Stimulated activated CD4-positive, alpha-beta T cell treated with anti-CD3 and anti-CD28 coated beads, Interleukin-1b, Interleukin-23, amount 100 ng/mL, for 4 hours (primary cell): ENCODE measurements at places on chromosomes 7 and 10.

DNA sequence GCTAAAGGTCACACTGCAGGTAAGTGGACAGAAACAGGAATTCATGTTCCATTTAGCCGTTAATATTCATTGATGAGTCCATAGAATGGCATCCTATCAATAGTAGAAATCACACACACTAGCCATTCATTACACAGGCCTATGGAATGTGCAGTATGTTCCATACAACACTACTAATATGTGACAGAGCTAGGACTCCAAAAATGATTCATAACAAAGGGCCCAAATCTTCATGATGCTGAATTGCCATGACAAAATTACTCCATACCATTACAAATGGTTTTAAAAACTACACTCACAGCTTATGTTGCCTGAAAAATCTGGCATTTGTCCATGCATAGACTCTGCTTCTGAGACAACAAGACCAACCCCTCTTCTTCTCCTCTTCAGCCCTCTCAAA lies 549.1 kb downstream of the XPNPEP1 start:
- no peak for DNase-seq

DNA sequence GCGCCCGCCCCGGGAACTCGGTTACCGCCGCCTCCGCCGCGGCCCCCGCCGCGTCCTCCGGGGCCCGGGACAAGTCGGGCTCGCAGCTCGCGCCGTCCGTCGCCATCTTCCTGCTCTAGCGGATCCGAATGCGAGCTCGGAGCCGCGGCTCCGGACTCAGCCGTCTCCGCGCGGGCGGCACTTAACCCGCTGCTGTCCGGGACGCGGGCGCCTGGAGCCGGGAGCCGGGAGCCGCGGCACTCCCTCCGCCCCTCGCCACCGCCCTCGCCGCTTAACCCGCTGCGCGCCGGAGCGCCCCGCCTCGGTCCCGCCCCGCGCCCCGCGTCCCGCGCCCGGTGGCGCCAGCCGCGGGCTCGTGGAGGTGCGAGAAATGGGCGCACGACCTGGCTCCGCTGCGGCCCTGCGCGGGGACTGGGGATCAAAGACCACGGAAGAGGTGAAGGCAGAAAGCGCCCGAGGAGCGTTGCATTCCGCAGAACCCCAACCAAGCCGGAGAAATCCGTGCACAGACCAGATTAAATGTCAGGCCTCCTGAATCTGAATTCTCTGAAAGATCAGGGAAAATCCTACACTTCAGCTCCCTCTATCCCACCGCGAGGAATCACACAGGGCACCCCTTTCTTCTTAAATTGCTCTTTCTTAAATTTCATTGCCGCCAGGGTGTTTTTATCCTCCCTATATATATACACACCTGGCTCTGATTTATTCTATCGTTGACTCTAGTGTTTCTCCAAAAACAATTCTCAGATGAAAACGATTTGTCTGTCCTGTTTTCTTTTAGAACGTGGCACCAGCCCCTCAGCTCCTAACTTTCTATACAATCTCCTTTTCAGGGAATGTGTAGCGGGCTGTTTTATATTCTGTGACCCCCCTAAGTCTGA lies at the start of gene CTTNBP2:
Gene CTTNBP2 (minus strand): TSS at position 132 of the 881 bp plus-strand sequence. CDS start 26 bp downstream, at position 106.
- no peak for DNase-seq

DNA sequence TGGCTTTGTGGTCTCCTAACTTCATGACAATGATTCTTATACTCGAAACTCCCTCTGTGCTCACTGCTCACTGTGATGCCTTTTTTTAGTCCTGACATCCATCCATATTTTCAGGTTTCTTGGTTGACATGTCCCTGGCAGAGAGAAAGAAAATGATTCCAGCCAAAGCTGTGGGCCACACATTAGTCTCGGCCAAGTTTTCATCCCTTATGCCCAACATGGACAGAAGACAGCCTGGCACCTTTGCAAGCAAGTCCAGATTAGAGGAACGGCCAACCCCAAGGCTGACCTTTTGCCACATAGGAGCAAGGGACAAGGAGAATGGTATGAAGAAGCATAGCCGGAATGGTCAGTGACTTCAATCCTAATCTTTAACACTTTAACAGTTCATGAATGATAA lies 8.7 kb upstream of the OPALIN start:
- DNase-seq = no peak

DNA sequence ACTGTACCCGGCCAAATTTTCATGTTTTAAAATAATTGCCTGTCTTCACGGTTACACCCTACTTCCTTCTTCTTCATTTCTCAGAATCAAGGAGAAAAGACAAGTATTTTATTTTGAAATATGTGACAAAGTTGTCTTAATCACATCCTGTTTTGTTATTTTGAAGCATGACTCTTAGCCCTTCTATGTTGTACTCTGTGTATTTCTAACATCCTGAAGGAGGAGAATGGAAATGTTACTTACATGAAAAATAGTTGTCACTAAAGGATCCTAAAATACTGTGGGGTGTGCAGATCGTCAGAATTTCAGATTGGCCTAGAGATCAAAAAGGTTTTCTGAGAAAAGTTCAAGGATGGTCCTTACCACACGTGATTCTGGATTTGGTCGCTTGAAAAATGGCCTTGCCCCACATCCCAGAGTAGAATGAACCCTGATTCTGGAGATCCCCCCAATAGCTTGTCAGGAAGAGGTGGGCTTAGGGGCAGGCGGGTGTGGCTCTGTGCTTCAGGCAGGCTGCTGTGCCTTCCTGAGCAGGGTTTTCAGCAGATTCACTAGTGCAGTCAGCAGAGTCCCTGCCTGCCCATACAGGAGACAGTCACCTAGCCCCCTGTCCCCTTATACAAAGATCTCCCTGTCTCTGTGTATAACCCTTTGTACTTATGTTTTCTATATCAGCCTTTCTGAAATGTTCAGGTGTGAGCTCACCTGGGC lies 8.6 kb downstream of the UPP1 start:
- DNase-seq = no peak

DNA sequence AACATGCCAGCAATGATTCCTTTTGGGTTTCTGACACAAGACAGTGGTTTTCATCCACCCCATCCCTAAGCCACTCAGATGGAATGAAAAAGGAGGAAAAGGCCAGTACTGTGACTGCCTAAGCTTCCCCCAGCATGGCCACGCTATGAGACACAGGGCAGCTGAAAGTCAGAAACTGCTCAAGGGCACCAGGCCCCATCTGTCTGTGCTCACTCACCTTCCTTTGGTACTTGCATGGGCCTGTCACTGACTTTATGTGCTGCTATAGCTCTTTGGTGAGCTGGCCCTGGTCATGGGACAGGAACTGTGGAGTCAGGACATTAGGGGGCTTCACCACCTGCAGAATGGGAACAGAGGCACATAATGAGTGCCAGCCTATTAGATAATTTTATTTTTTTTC lies 21.2 kb upstream of the ACSM6 start:
- no peak for DNase-seq

DNA sequence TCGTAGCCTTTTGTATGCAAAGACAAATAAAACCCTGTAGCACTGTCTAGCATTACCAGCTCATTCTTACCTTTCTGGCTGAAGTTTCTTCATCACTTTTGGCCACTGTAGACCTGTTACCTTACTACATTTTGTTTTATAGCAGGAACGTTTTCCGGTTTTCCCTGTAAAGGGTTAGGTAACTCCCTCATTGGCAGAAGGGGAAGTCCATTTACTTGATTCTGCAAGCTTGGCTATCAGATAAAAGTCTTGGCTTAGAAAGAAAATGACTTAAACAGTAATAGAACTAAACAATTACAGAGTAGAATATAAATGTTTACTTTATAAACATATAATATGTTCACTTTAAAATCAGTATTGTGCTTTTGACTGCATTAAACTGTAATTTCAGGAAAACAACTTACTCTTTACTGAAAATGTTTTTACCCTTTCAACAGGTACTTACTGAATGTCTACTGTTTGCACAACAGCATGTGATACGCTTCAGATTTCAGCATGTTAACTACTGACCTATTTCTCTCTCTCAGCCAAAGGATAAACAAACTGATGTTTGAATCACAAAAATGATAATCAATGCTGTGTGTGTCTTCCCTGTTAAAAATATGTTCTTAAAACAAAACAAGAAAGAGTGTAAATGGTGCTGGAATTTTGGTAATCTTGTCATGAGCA lies 67.1 kb downstream of the OTUD1 start:
- DNase-seq = no peak

DNA sequence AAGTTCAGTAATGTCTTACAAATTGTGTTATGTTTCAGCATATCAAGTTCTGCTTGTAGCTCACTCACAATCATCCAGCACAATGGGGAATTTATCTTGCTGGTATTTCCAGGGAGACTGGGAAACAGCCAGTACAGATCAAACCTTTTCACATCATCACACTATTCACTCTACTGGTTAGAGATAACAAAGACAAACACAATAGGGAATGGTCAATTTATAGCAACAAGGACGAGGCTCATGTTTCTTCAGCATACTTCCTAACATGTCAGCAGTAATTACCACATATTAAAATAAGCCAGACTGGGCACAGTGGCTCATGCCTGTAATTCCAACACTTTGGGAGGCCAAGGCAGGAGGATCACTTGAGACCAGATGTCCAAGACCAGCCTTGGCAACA lies 38.3 kb downstream of the TOMM7 start:
- DNase-seq = no peak

- DNase-seq = peak; percentile 74
These were observed 724 bp downstream of the BBIP1 start for GRCh38 chr10:110918269-110918642.

DNA sequence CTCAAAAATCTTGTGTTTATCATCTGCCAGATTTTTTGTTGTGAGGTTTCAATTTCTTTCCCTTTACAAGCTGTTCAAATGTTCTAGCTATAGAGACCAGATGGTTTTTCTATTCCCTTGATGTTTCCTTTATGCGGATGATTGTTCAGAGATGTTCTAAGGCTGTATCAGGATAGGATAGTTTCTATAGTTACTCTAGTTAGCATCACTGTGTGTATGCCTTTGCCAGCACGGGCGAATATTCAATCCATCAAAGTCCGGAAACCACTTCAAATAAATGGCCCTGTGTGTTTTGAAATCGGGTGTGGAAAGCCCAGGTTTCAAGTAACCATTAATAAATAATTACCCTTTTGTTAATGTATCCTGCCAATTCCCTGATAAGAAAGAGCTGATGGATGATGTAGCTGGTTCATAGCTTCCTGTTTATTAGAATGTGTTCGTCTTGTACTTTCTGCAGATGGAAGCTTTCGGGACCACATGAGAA lies 149.8 kb upstream of the PRKCQ start:
- DNase-seq = no peak

- no peak for DNase-seq
These were observed 50.9 kb upstream of the PDLIM1 start for GRCh38 chr10:95341716-95342130.

DNA sequence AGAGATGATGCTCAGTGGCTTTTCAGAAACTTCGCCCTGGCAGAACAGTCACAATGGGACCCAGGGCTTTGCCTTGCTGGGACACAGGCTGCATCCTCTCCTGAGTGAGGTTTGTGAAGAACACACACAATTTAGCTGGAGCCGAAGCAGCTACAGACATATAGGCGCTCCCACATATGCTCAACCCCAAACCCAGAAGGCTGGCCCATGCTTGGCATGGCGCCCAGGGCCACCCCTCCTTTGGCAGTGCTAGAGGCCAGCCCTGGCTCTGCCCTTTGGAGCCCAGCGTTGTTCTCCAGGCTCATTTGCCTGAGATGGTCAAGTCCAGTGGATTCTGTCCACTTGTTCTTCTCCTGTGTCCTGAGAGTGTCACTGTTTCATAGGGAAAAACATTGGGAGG lies 94.4 kb downstream of the WDFY4 start:
- DNase-seq = no peak

DNA sequence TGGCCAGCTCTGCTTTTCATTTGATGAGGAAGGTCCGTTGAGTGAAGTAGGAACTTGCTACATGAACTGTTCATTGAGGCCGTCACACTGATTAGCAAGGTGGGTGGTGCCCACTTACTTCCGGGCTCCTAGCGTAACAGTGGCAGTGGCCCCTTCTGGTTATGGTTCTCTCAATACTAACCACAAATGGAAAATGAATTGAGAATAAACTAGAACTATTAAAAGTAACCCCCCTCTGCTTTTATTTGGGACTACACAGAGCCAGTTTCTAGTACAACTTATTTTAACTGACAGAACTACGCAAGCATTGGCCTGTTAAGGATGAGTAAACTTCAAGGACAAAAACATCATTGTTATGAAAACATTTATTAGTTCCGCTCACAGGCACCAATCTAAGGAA lies 519.1 kb downstream of the INHBA start:
- no peak for DNase-seq

GRCh38 chr10:93601146-93601773 lies at the start of gene RBP4:
Gene RBP4, minus strand, starts transcription at chr10:93601235. Its CDS starts 207 bp downstream, at chr10:93601028.
- DNase-seq = no peak

DNA sequence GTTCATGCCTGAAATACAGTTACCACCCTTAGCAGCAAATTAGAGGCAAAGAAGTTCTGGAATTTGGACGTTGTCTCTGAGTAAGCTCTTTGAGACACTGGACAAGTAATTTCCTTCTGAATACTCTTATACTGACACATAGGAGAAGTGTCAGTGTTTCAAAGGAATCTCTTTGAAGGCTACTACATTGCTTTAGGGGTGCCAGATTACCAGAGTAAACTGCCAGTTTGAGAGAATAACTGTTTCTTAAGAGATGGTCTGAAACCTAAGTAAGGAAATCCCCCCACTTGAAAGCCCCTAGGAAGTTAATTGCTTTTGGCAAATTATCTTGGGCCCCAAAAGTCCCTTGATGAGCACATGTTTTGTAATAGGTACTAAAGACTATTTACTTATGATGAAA lies 3.4 kb downstream of the FAS start:
- DNase-seq = no peak

GRCh38 chr7:127976056-127976737 lies 55.0 kb downstream of the LRRC4 start:
- DNase-seq = no peak

GRCh38 chr7:143363016-143363937 lies 764 bp upstream of the FAM131B start:
- no peak for DNase-seq

DNA sequence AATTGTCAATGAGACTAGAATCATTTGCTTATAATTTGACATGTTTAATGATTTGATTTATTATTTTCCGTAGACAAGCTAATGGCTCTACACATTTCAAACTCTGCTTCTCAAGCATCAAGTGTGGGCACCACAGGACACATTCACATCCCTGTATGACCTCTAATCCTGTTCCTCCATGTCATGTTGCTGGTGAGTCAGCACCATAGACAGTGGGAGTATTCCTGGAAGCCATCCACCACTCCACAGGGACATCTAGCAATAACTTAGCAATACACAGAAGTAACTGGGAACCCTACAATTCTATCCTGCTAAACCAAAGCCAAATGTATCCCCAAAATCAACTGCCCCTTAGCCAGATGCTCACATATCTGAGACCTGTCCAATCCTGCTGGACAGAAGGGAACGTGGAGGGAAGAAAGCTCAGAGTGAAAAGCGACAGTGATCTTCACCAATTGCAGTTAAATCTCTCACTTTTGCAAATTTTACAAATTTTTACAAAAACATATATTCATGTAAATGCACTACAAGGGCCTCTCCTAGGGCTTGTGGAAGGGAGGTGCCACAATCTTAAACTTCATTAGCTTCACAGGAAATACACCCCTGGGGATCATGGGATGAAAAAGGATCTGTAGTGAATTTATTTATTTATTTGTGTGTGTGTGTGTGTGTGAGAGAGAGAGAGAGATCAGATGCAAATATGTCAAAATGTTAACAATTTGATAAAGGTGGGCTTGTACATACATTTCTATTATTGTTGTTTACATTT lies 126.5 kb downstream of the GFRA1 start:
- DNase-seq = no peak

GRCh38 chr10:94005050-94005449 lies 11.3 kb downstream of the PLCE1 start:
- no peak for DNase-seq

GRCh38 chr10:1923586-1923985 lies 186.3 kb upstream of the ADARB2 start:
- no peak for DNase-seq
